ENCODE measurements at places on chromosomes 3 and 15.
A peak's percentile ranks its signal among the peaks of the same experiment; 100 is the strongest.

- DNase-seq, result no peak
Measured at GRCh38 chr3:39941931-39942330, 132.5 kb downstream of the MYRIP start.

GRCh38 chr15:68370768-68371151 lies 61.2 kb downstream of the ITGA11 start:
- DNase-seq, result no peak

GRCh38 chr15:95324656-95325055 lies 1005.8 kb upstream of the NR2F2 start:
- DNase-seq, result no peak

- peak; percentile 46 for DNase-seq
Measured at GRCh38 chr15:40873694-40874561, at the start of gene RHOV. Gene RHOV, minus strand, starts transcription at chr15:40874234. Its CDS starts 95 bp downstream, at chr15:40874139.

DNA sequence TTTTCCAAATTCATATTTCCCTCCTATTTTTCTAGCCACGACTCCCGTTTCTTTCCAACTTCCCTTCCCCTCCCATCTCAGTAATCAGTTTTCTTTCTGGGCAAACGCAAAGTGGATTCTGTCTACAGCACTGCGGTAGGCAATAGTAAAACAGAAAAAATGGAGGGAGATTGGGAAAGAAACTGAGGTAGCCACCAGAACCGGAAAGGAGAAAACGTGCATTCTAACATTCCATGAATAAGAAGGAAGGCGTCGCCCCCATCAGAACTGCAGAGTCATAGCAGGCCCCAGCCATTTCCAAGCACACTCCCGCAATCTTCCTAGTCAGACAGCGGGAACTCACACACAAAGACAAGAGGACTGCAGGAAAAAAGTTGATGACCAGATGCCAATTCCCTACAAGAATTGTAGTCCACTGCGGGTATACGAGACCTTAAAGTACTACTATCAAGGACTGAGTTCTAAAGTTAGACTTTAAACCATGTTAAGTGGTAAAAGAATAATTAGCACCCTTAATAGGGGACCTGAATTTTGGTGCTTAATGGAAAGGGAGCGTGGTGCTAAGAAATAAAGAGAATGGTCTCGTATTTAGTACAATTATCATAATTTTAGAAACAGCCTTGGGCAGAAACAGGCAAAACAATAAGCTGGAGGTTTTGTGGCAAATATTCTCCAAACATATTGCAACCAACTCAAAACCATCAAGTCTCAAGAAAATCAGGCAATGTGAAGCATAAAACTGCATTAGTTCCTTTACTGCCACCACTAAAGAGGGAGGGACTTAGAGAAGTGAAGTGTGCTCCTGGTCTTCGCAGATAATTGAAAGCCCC lies 1.4 kb downstream of the PFN2 start:
- peak; percentile 88 for DNase-seq

DNA sequence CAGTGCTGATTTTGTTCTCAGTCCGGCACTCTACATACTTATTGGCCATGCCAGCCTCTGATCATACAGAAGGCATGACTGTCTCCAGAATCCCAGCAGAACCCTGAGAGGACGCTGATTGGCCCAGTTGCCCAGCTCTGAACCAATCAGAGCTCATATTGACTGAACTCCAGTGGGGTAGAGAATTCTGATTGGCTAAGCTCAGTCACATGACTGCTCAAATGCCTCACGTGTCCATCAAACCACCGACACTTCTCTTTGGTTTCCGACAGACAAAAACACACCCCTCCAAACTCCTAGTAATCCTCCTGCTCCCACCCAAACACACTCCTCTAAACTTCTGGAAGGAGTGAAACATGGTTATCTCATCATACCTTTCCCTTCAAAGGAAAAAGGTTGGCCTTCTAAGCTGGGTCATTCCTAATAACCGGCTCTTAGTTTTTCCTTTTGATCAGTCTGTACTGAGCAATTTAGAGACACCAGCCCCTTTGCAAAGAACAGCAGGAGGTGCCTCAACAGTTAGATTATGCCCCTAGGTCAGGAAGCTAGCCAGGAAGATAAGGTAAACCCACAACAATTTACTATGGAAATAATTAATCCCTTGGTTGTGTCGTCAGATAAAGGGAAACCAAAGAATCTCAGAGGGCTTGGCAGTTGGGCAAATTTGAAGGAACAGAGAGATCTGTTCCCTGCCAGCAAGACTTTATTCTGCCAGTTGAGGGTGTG lies 187.8 kb downstream of the TLE3 start:
- peak; percentile 3 for DNase-seq

GRCh38 chr3:173096140-173096539 lies 44.9 kb downstream of the SPATA16 start:
- DNase-seq, result no peak
